ENCODE measurements at places on chromosomes 3 and 15.

GRCh38 chr3:46865546-46865945, 2.3 kb upstream of the MYL3 start:
- H3K27me3 ChIP-seq: no peaks in the 10 kb centered on the region
- no peak overlapping the region for H3K4me3 ChIP-seq
- DNase-seq: no peak
- H3K36me3 ChIP-seq: no peaks in the 10 kb centered on the region
- no peaks in the 10 kb centered on the region for H3K4me1 ChIP-seq

GRCh38 chr3:4503050-4503449, 9.9 kb downstream of the ITPR1 start:
- peak overlapping the region; percentile 16 for H3K4me3 ChIP-seq
- DNase-seq: peak; percentile 73
- peaks cover 56% of the 10 kb centered on the region for H3K4me1 ChIP-seq

GRCh38 chr15:52102463-52102862, 10.1 kb downstream of the BCL2L10 start:
- no peaks in the 10 kb centered on the region for H3K27me3 ChIP-seq
- H3K27ac ChIP-seq: no peak overlapping the region
- no peaks in the 10 kb centered on the region for H3K36me3 ChIP-seq
- DNase-seq: no peak
- peaks cover 4% of the 10 kb centered on the region for H3K4me1 ChIP-seq
- H3K4me3 ChIP-seq: no peak overlapping the region

GRCh38 chr3:98745718-98746117, 17.4 kb upstream of the ST3GAL6 start:
- no peaks in the 10 kb centered on the region for H3K27me3 ChIP-seq
- DNase-seq: no peak
- H3K27ac ChIP-seq: no peak overlapping the region
- no peak overlapping the region for H3K4me3 ChIP-seq
- no peaks in the 10 kb centered on the region for H3K36me3 ChIP-seq

DNA sequence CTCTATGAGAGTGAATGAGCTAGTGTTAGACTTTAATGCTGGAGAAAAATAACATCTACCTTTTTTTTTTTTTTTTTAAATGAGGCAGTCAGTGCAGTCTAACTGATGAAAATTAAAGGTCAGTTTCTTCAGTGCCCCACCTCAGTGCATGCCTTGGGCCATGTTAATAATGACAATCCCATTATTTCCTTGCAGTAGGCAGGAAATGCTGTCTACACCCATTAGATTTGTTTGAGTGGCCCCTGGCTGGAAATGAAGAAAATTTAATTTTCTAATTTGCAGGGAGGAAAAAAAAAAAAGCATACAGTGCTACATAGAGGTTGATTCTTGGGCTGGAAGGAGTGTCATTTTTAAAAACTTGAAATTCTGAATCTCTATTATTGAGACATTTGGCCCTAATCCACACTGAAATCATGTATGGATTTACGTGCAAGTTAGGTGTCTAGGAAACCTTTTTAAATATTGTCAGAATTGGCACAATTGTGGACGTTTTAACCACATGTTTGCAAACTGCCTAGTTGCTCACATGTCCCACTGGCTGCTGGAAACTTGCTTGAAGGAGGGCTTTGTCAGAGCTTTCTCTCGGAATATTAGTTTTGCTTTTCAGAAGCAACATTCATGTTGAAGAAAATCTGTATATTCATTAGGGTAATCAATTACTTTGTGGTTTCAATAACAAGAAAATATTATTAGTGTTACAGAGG, 18.4 kb downstream of the FNDC3B start:
- H3K27ac ChIP-seq: no peak overlapping the region
- no peaks in the 10 kb centered on the region for H3K27me3 ChIP-seq
- DNase-seq: no peak
- H3K36me3 ChIP-seq: peaks cover 26% of the 10 kb centered on the region
- peaks cover 10% of the 10 kb centered on the region for H3K4me1 ChIP-seq
- H3K4me3 ChIP-seq: no peak overlapping the region

DNA sequence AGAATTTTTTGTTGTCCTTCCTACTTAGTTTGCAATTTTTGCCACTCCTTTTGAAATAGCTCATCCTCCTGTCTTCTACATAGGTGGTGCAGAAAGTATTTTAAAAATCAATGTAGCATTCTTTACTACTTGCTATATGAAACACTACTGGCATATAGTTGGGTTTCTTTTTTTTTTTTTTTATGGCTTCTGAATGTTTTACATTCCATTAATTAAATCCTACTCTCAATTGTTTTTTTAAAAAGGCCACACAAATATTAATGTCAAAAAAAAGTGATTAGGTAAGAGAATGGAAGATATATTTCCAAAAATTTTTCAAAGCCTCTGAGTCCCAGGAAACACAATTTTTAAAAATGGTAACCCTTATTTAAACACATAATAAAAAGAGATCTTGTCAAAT, 262.6 kb downstream of the MAGI1 start:
- no peak overlapping the region for H3K27ac ChIP-seq

GRCh38 chr3:143427631-143428030, 308.1 kb downstream of the CHST2 start:
- no peak overlapping the region for H3K4me3 ChIP-seq
- DNase-seq: no peak
- H3K36me3 ChIP-seq: no peaks in the 10 kb centered on the region

DNA sequence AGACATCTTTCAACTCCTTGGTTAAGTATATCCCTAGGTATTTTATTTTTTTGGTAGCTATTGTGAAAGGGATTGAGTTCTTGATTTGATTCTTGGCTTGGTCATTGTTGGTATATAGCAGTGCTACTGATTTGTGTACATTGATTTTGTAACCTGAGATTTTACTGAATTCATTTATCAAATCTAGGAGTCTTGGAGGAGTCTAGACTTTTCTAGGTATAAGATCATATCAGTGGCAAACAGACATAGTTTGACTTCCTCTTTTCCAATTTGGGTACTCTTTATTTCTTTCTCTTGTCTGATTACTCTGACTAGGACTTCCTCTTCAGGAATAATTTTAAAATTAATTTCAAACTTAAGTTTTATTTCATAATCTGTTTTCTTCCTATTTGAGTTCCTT, 125.2 kb downstream of the OCA2 start:
- DNase-seq: peak; percentile 17
- H3K36me3 ChIP-seq: no peaks in the 10 kb centered on the region
- H3K27me3 ChIP-seq: no peaks in the 10 kb centered on the region

DNA sequence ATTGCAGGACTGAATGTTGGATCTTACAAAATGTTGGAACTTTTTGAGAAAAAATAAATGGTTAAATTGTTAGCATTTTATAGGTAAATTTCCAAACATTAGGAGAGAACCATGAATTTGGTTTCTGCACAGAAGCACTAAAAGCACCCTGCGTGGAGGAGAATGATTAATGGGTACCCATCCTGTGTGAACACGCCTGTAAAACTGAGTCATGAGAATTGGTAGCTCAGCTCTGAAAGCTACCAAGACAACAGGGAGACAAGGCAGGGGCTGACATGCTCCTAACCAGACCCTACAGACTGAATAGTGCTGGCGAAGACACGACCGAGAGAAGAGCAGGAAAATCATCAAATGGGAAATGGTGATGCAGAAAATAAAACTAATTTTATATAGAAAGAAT, 32.4 kb upstream of the MTMR10 start:
- H3K36me3 ChIP-seq: no peaks in the 10 kb centered on the region
- no peaks in the 10 kb centered on the region for H3K27me3 ChIP-seq
- H3K4me1 ChIP-seq: peaks cover 7% of the 10 kb centered on the region
- no peak for DNase-seq
- H3K4me3 ChIP-seq: no peak overlapping the region

GRCh38 chr3:29011441-29011840, 269.4 kb upstream of the RBMS3 start:
- no peak overlapping the region for H3K4me3 ChIP-seq
- H3K27ac ChIP-seq: no peak overlapping the region
- DNase-seq: no peak
- H3K36me3 ChIP-seq: no peaks in the 10 kb centered on the region
- no peaks in the 10 kb centered on the region for H3K27me3 ChIP-seq

All from common myeloid progenitor, CD34-positive (primary cell).